ENCODE measurements at places on chromosomes 6 and 20. TPM values are rescaled to one million over a fixed set of nuclear protein-coding genes. Genes with fewer than 3 reads are reported as not detected.

- no peak for DNase-seq
Observed at GRCh38 chr20:5327356-5327755, 10.6 kb upstream of the PROKR2 start.

DNA sequence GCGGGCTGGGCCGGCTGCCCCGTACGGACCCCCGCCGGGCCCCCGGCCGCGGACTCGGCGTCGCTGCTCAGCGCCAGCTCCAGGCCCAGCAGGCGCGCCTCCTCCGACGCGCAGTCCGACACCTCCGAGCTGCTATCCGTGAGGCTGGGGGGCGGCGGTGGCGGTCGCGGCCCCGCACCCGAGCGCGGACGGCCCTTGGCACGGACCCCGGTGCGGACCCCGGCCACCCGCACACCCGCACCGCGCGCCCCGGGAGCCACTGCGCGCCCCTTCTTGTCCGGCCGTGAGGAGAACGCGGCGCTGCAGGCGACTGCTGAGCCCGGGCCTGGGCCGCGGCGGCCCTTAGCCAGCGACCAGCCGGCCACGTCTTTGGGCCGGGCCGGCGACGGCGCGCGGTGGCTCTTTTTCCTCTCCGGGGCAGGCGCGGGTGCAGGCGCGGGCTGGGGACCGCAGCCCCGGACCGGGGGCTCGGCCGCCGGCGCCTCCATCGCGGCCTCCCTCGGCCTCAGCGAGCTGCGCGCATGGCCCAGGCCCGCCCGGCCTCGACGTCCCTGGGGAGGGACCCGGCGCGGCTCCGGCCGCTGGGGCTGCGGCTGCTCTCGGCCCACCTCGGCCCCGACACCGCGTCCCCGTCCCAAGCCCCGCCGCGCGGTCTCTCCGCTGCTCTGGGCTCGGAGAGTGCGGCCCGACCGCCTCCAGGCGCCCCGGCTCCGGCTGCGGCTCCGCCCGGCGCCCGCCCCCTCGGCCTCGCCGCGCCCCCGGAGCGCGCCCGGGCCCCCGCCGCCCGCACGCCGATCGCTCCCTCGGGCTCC, 12.9 kb upstream of the TLDC2 start:
- DNase-seq, result no peak

DNA sequence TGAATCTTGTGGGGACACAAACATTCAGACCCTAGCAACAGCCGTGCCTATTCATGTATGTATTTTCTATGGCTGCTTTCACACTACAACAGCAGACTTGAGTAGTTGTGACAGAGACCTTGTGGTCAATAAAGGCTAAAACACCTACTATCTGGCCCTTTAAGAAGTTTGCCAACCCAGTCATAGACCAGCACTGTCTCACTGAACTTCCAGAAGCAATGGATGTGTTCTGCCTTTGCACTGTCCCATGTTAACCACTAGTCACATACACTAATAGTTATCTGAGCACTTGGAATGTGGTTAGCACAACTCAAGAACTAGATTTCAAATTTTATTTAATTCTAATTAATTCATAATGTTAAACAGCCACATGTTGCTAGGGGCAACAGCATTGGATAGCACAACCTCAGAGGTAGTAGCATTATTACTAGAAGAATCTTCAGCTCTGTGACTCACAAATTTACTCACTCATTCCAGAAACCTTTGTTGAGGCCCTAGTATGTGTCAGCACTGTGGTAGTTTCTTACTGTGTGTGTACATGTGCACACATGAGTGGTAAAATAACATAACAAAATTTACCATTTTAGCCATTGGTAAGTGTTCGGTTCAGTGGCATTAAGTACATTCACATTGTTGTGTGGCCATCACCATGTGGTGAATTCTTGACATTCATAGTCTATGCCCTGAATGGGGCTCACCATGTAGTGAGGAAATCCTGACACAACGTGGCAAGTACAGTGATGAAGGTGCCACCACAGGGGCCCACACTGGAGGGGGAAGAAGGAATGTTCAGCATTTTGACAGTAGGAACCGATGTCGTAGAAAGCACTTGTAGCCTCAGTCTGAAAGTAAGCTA, 107.3 kb downstream of the CEP57L1 start:
- DNase-seq, result no peak

Gene HDGFL1
- not detected for total RNA-seq

Measured in pulmonary artery endothelial cell (primary cell).